ENCODE measurements at places on chromosomes 3 and 15. TPM values are rescaled to one million over a fixed set of nuclear protein-coding genes. Genes with fewer than 3 reads are reported as not detected.
A peak's percentile ranks its signal among the peaks of the same experiment; 100 is the strongest.

DNA sequence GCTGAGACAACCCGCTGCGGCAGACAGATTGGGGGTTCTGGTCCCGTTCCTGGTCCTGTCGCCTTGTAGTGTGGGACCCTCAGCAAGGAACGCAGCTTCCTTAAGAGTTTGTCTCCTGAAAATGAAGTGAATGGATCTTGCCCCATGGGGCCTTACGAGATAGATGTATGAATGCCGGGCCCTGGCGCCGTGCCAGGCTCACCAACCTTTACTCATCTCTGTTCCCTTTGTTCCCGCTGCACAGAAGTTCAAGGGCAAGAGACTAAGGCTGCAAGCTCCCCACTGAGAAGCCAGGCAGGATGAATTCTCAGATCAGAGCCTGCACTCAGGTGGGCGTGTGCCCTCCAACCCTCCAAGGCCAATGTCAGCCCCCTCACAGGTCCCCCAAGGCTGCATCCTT lies 162.7 kb upstream of the IQSEC1 start:
- H3K4me3 ChIP-seq, result 0 out of 2 replicates have a peak overlapping the region, but pooled peaks have one; percentile 2
- no peaks in the 10 kb centered on the region for H3K36me3 ChIP-seq
- no peaks in the 10 kb centered on the region for H3K27me3 ChIP-seq
- peaks cover 25% of the 10 kb centered on the region for H3K4me1 ChIP-seq
- no peak for DNase-seq

GRCh38 chr15:83312071-83312470 lies 27.6 kb upstream of the BNC1 start:
- H3K36me3 ChIP-seq, result no peaks in the 10 kb centered on the region
- H3K4me1 ChIP-seq, result peaks cover 15% of the 10 kb centered on the region
- H3K27me3 ChIP-seq, result no peaks in the 10 kb centered on the region
- no peak overlapping the region for H3K4me3 ChIP-seq

DNA sequence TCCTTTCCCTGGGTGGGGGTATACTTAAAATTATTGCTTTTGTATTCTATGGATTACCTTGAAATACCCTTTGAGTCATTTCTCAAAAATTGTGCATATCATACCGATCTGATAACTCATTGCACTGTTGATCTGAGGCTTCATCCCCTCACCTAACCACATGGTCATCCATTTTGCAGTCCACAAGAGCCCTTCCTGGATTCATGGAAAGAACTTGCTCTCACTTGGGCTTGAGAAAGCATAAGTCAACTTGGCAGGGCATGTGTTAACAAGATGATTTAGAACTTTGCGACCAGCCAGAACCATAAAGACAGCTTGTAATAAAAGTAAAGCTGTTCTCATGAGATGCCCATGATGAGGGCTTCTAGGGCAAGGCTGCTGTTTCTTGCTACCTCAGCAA lies 22.2 kb downstream of the MME start:
- H3K4me1 ChIP-seq, result no peaks in the 10 kb centered on the region
- no peaks in the 10 kb centered on the region for H3K27me3 ChIP-seq
- no peak overlapping the region for H3K27ac ChIP-seq
- no peaks in the 10 kb centered on the region for H3K36me3 ChIP-seq
- no peak for DNase-seq

- H3K4me3 ChIP-seq, result no peak overlapping the region
- H3K27me3 ChIP-seq, result peaks cover 3% of the 10 kb centered on the region
- H3K27ac ChIP-seq, result peak overlapping the region; percentile 52
- DNase-seq, result peak; percentile 90
Measured at GRCh38 chr3:10366651-10367101, 45.8 kb upstream of the SEC13 start.

- no peak overlapping the region for H3K4me3 ChIP-seq
- no peaks in the 10 kb centered on the region for H3K36me3 ChIP-seq
- DNase-seq, result no peak
- H3K4me1 ChIP-seq, result no peaks in the 10 kb centered on the region
Measured at GRCh38 chr3:68007621-68008226, 353.3 kb upstream of the SUCLG2 start.

DNA sequence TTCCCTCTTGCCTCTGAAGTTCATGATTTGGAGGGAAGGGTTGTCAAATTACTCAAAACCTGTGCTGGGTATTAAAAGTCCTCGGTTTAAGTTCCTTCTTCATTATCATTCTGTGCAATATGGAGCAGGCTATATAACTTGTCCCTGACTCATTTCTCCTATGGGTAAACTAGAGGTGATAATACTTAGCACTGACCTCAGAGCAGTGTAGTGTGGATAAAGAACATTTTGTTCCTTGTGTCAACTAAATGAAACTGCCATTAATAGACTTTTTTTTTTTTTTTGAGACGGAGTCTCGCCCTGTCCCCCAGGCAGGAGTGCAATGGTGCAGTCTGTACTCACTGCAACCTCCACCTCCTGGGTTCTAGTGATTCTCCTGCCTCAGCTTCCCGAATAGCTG lies 2.2 kb upstream of the BBX start:
- no peaks in the 10 kb centered on the region for H3K27me3 ChIP-seq
- H3K4me1 ChIP-seq, result peaks cover 3% of the 10 kb centered on the region

GRCh38 chr15:55669270-55669669 lies 73.7 kb downstream of the PRTG start:
- H3K4me1 ChIP-seq, result no peaks in the 10 kb centered on the region
- H3K36me3 ChIP-seq, result no peaks in the 10 kb centered on the region
- H3K4me3 ChIP-seq, result no peak overlapping the region

- no peaks in the 10 kb centered on the region for H3K36me3 ChIP-seq
- H3K4me3 ChIP-seq, result no peak overlapping the region
- H3K4me1 ChIP-seq, result no peaks in the 10 kb centered on the region
- no peak for DNase-seq
Measured at GRCh38 chr15:39710681-39711080, 72.0 kb downstream of the FSIP1 start.

GRCh38 chr15:44532689-44533088 lies 4.3 kb upstream of the EIF3J start:
- H3K4me3 ChIP-seq, result no peak overlapping the region
- no peaks in the 10 kb centered on the region for H3K27me3 ChIP-seq
- H3K27ac ChIP-seq, result no peak overlapping the region
- H3K36me3 ChIP-seq, result no peaks in the 10 kb centered on the region
- no peak for DNase-seq
- peaks cover 10% of the 10 kb centered on the region for H3K4me1 ChIP-seq

- 0 out of 2 replicates have a peak, but pooled peaks cover 13% of the 10 kb centered on the region for H3K27me3 ChIP-seq
- no peaks in the 10 kb centered on the region for H3K4me1 ChIP-seq
- H3K4me3 ChIP-seq, result no peak overlapping the region
Measured at GRCh38 chr3:67808906-67809305, 154.5 kb upstream of the SUCLG2 start.

DNA sequence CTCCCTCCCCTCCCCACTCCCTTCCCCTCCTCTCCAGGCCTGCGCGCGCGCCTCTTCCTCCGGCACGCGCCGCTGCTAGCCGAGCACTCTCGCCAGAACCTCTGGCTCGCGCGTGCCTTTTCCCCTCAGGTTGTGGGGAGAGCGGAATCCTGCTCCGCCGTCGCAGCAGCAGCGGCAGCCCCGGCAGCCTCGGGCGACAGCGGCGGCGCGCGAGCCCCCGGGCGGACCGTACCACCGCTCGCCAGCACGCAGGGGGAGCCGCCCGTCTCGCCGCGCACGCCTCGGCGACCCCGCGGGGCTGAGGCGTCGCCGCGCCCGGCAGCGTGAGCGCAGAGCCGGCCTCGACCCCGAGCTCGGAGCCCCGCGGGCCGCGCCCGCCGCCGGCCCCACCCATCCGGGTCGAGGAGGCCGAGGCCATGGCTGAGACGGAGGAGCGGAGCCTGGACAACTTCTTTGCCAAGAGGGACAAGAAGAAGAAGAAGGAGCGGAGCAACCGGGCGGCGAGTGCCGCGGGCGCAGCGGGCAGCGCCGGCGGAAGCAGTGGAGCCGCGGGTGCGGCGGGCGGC lies at the start of gene CDV3:
CDV3 (plus strand) TSS at position 58 of the 566 bp plus-strand sequence; CDS start at position 417, 359 bp downstream.
- DNase-seq, result no peak
- H3K36me3 ChIP-seq, result peaks cover 28% of the 10 kb centered on the region
- H3K4me1 ChIP-seq, result peaks cover 30% of the 10 kb centered on the region
- no peaks in the 10 kb centered on the region for H3K27me3 ChIP-seq
- H3K4me3 ChIP-seq, result peak within 1 kb of the TSS; percentile 54

DNA sequence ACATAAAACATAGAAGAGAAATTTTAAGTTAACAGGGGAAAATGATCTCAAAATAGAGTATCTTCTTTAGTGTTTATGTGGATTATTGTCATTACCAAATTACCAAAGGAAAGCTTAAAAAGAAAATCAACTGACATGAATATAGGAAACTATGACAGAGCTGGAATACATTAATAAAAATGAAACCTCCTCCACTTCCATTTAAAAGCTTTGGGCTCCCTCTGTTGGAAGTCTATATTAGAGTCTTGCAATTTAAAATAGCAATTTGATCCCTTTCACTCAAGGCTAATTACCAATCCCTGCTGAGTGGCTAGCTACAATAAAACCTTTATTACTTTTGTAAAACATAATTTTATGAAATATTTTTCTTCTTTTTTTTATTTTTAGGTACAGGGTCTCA lies 61.4 kb upstream of the IMPG2 start:
- no peak overlapping the region for H3K4me3 ChIP-seq
- no peak overlapping the region for H3K27ac ChIP-seq
- no peaks in the 10 kb centered on the region for H3K27me3 ChIP-seq
- peak; percentile 6 for DNase-seq
- no peaks in the 10 kb centered on the region for H3K36me3 ChIP-seq

- H3K4me1 ChIP-seq, result no peaks in the 10 kb centered on the region
- H3K36me3 ChIP-seq, result no peaks in the 10 kb centered on the region
- H3K27me3 ChIP-seq, result no peaks in the 10 kb centered on the region
- DNase-seq, result no peak
Measured at GRCh38 chr3:195160908-195161434, 110.0 kb downstream of the XXYLT1 start.

DNA sequence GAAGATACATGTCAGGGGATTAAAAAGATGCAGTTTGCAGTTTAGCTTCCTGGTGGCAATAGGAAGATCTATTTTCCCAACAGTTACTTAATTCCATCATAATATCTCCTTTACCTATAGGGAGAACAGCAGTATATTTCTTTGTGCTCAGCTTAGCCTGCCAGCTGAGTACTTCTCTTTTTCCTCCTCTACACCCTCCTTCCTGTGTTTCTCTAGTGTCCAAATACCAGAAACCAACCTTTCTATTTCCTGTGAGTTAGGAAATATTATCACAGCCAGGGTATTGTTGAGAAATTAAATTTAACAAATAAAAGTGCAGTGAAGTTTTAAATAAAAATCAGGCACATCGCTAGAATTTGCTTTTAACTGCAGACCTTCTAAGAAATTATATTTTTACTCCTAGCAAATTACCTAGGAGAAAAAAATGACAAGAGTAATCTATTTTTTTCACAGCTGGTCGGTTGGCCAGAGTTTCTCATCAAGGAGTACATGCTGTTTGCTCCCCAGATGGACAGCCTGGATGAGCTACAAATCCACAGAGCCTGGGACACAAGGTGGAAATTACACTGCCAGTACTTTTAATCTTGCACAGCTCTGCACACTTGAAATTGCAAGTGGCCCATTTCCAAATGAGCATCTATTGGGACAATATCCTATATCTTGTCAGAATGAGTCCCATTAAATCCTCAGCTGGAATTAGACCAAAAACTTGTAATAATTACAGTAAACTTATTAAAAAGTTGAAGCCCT lies 185.2 kb upstream of the CFAP20DC start:
- H3K27me3 ChIP-seq, result peaks cover 29% of the 10 kb centered on the region
- no peak overlapping the region for H3K27ac ChIP-seq
- DNase-seq, result no peak

- peaks cover 8% of the 10 kb centered on the region for H3K4me1 ChIP-seq
- no peaks in the 10 kb centered on the region for H3K27me3 ChIP-seq
- H3K36me3 ChIP-seq, result no peaks in the 10 kb centered on the region
- no peak overlapping the region for H3K27ac ChIP-seq
Measured at GRCh38 chr15:62119227-62119864, 45.7 kb downstream of the C2CD4B start.

- H3K4me3 ChIP-seq, result no peak overlapping the region
- no peaks in the 10 kb centered on the region for H3K36me3 ChIP-seq
- no peaks in the 10 kb centered on the region for H3K27me3 ChIP-seq
- H3K4me1 ChIP-seq, result peaks cover 13% of the 10 kb centered on the region
Measured at GRCh38 chr15:74657846-74658245, 38.0 kb downstream of the EDC3 start.

- no peak overlapping the region for H3K27ac ChIP-seq
- H3K36me3 ChIP-seq, result no peaks in the 10 kb centered on the region
- no peak overlapping the region for H3K4me3 ChIP-seq
- no peaks in the 10 kb centered on the region for H3K4me1 ChIP-seq
- no peak for DNase-seq
Measured at GRCh38 chr15:26691249-26691648, 81.6 kb downstream of the GABRB3 start.

- peaks cover 3% of the 10 kb centered on the region for H3K4me1 ChIP-seq
- no peak overlapping the region for H3K27ac ChIP-seq
- H3K27me3 ChIP-seq, result no peaks in the 10 kb centered on the region
- peak; percentile 56 for DNase-seq
- no peak overlapping the region for H3K4me3 ChIP-seq
Measured at GRCh38 chr15:40274350-40275274, 8.3 kb downstream of the ANKRD63 start.

GRCh38 chr15:50063226-50063625 lies 55.8 kb downstream of the ATP8B4 start:
- no peak overlapping the region for H3K4me3 ChIP-seq
- H3K27me3 ChIP-seq, result no peaks in the 10 kb centered on the region
- DNase-seq, result no peak
- H3K4me1 ChIP-seq, result no peaks in the 10 kb centered on the region

DNA sequence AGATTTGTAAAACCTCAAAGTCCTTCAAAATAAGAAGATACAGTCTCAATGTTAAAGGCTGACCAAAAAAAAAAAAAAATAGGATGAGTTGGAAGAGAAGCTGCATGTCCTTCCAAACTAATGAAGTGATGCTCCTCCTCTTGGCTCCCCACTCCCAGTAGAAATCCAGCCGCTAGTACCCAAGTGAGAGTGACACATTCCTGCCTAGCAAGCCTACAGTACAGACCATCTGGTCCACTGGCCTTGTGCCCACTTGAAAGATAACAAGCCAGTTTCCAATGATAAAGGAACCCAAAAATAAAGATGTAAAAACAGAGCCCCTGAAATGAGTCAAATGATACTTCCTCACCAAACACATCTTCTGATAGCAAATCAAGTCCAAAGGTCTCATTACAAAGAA lies 258.7 kb upstream of the NSMCE3 start:
- DNase-seq, result no peak
- no peak overlapping the region for H3K27ac ChIP-seq
- H3K4me3 ChIP-seq, result no peak overlapping the region

DNA sequence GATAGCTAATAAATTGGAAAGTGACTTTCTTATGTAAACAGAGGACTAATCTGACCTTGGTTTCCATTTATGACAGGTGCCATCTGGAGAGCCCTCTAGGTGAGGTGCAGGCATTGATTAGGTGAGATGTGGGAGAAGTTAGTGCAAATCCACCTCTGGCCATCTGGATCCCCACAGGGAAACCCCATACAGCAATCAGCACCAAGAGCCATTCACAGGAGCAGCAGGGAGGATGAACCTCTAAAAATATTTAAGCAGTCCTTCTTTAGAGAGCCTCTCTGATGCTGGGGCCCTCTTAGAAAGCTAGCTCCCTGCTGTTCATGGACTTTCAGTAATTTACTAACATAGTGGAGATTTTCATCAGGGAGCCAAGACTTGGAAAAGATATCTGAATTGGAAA lies 69.3 kb downstream of the CLSTN2 start:
- no peak overlapping the region for H3K27ac ChIP-seq
- no peaks in the 10 kb centered on the region for H3K36me3 ChIP-seq
- no peak for DNase-seq
- H3K4me3 ChIP-seq, result no peak overlapping the region
- H3K4me1 ChIP-seq, result no peaks in the 10 kb centered on the region

VEPH1 gene
- total RNA-seq, result 4.9 TPM

FBXW12 gene
- not detected for total RNA-seq

SENP2 gene
- 36.1 TPM for total RNA-seq

TRIM42 gene
- not detected for total RNA-seq

CSPG5 gene
- total RNA-seq, result 3.8 TPM

ERICH6 gene
- total RNA-seq, result not detected

SCG5 gene
- 1.7 TPM for total RNA-seq
